ENCODE measurements at places on chromosomes 6 and 20.
A peak's percentile ranks its signal among the peaks of the same experiment; 100 is the strongest.

GRCh38 chr6:154653385-154653784 lies 79.8 kb upstream of the SCAF8 start:
- no peaks in the 10 kb centered on the region for H3K36me3 ChIP-seq
- peaks cover 8% of the 10 kb centered on the region for H3K4me1 ChIP-seq
- no peak overlapping the region for H3K27ac ChIP-seq
- no peak for DNase-seq
- H3K27me3 ChIP-seq: no peaks in the 10 kb centered on the region

DNA sequence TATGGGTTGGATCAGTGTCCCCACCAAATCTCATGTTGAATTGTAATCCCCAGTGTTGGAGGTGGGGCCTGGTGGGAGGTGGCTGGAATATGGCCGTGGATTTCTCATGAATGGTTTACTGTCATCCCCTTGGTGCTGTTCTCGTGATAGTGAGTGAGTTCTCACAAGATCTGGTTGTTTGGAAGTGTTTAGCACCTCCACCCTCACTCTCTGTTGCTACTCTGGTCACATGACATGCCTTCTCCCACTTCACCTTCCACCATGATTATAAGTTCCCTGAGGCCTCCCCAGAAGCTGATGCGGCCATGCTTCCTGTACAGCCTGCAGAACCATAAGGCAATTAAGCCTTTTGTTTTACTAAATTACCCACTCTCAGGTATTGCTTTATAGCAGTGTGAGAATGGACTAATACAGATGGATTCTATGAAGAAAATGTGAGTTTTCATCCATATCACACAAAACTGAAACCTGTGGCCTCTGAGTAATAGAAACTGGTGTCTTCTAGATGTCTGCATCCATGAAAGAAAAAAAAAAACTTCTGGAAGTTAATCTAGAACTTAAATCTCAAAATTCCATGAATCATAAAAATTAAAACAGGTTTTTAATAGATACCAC lies 39.3 kb downstream of the MBOAT1 start:
- no peak overlapping the region for H3K27ac ChIP-seq
- no peaks in the 10 kb centered on the region for H3K27me3 ChIP-seq
- DNase-seq: no peak
- H3K36me3 ChIP-seq: no peaks in the 10 kb centered on the region
- no peaks in the 10 kb centered on the region for H3K4me1 ChIP-seq

DNA sequence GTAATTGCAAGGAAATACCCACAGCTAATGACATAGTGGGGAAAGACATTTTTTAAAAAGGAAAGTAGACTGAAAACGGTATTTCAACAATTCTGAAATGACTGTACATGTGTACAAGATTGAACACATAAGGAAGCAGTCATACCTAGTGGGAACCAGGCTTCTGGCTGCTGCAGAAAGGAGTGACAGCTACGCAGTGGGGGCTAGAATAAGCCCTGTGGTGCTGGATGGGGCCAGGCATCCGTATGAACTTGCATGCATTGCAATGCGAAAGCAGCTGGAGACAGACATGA lies 54.9 kb upstream of the GPR31 start:
- H3K4me1 ChIP-seq: no peaks in the 10 kb centered on the region
- no peaks in the 10 kb centered on the region for H3K36me3 ChIP-seq
- no peak overlapping the region for H3K27ac ChIP-seq
- H3K4me3 ChIP-seq: no peak overlapping the region
- DNase-seq: no peak
- H3K27me3 ChIP-seq: peaks cover 13% of the 10 kb centered on the region

DNA sequence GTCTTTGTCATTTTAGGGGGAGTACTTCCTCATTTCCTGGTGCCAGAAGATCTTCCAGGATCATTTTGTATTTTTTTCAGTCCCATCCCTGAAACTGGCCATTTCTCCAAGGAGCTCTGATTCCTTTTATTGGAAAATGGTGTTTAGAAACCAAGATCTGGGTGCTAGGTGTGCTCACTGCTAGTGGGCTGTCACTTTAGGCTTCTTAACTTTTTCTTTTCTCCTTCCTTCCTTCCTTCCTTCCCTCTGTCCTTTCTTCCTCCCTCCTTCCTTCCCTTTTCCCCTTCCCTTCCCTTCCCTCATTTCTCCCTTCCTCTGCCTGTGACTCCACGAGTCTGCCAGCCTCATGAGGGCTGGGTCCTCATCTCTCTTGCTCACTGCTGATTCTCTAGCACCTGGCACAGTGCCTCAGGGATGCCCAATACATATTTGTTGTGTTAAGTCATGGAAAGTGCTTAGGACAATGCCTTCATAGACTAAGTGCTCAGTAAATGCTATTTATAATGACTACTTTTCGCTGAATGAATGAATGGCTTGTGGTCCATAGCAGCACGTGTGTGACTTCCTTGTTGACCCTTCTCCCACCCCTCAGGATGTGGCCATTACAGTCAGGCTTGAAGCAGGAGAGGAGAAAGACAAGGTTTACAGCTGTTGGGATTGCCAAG lies 36.9 kb downstream of the APCDD1L start:
- no peak overlapping the region for H3K27ac ChIP-seq
- DNase-seq: no peak
- H3K4me3 ChIP-seq: no peak overlapping the region

GRCh38 chr6:161079566-161080262 lies 88.1 kb downstream of the MAP3K4 start:
- H3K4me1 ChIP-seq: peaks cover 14% of the 10 kb centered on the region
- no peak for DNase-seq

DNA sequence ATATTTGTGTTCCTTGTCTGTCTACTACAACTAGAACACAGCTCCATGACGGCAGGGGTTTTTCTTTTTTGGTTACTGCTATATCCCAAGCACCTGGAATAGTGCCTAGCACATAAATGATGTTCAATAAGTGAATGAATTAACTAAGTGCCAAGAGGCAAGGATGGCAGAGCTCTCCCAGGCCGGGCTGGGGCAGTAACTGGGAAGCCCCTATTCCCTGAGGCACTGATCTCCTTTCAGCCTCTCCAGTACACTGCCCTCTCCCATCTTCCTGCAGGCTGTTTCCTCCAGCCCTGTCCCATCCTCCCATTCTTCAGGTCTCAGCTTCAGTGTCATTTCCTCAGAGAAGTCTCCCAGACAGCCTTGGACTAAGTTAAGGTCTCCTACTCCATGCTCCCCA lies 29.0 kb upstream of the SPDEF start:
- no peak for DNase-seq
- H3K4me1 ChIP-seq: peaks cover 4% of the 10 kb centered on the region
- no peaks in the 10 kb centered on the region for H3K27me3 ChIP-seq
- H3K4me3 ChIP-seq: no peak overlapping the region
- no peaks in the 10 kb centered on the region for H3K36me3 ChIP-seq

DNA sequence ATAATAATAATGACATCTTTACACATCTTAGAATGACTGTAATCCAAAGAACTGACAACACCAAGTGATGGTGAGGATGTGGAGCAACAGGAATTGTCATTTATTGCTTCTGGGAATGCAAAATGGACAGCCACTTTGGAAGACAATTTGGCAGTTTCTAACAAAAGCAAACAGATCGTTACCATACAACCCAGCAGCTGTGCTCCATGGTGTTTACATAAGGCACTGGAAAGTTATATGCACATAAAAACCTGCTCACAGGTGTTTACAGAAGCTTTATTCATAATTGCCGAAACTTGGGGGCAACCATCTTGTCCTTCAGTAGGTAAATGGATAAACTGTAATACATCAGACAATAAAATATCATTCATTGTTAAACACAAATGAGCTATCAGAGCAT lies 18.3 kb upstream of the ASF1A start:
- no peak overlapping the region for H3K27ac ChIP-seq
- no peak for DNase-seq
- H3K27me3 ChIP-seq: no peaks in the 10 kb centered on the region
- no peak overlapping the region for H3K4me3 ChIP-seq
- no peaks in the 10 kb centered on the region for H3K36me3 ChIP-seq

DNA sequence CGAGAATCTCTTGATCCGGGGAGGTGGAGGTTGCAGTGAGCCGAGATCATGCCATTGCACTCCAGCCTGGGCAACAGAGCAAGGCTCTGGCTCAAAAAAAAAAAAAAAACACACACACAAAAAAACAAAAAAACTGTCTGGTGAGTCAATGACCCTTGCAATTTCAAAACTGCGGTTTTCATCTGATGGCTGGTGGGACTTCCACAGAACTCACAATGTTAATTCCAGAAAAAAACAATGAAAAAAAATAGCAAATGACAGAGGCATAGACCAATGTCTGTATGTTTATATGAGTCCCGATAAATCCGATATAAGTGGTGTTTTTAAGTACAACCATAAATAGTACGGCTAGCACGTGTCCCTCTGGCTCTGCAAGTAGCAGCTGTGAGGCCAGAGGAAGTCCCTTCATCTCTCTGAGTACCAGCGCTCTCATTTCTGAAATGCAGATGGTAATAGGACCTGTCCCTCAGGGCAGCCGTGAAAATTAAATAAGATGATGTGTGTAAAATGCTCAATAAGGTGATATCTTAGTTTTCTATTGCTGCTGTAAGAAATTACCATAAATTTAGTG lies 21.9 kb upstream of the PTPN1 start:
- H3K4me1 ChIP-seq: peaks cover 28% of the 10 kb centered on the region
- no peak overlapping the region for H3K27ac ChIP-seq
- no peaks in the 10 kb centered on the region for H3K36me3 ChIP-seq

DNA sequence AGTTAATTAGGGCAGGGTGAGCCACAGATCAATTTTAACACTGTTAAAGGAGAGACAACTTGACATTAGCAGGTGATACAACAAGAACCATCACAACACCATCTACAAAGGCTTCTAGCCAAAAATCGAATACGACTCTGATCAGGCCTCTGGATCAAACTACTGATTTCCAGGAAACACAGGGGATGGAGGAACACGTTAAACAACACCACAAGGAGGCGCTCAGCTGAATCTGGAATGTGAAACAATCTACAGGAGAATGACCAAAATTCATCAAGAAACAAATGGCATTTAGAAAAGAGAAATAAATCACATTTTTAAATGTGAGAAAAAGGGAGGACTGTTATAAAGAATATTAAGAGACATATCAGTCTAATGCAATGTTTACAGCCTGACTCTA lies 13.5 kb upstream of the MAFB start:
- peaks cover 3% of the 10 kb centered on the region for H3K27me3 ChIP-seq
- no peaks in the 10 kb centered on the region for H3K36me3 ChIP-seq
- no peaks in the 10 kb centered on the region for H3K4me1 ChIP-seq
- no peak for DNase-seq
- no peak overlapping the region for H3K27ac ChIP-seq

DNA sequence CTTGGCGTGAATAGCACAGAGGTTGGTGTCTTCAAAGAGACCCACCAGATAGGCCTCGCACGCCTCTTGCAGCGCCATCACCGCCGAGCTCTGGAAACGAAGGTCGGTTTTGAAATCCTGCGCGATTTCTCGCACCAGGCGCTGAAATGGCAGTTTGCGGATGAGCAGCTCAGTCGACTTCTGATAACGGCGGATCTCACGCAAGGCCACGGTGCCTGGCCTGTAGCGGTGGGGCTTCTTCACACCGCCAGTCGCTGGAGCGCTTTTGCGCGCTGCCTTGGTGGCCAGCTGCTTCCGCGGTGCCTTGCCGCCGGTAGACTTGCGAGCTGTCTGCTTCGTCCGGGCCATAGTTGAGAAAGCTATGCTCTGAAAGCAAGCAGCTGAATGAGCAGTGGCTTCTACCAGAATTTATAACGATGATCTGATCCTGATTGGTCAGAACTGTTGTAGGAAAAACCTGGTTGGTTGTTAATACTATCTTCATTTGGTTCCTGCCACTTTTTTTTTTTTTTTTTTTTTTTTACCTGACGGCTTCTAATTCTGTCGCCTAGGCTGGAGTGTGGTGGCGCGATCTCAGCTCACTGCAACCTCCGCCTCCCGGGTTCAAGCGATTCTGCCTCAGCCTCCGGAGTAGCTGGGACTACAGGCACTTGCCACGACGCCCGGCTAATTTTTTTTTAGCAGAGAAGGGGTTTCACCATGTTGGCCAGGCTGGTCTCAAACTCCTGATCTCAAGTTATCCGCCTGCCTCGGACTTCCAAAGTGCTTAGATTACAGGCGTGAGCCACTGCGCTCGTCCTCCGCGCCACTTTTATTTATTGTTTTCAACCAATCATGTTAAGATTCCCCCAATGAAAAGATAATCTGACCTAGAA lies 21.5 kb downstream of the OR2B2 start:
- H3K36me3 ChIP-seq: no peaks in the 10 kb centered on the region
- peaks cover 6% of the 10 kb centered on the region for H3K4me1 ChIP-seq
- H3K27ac ChIP-seq: peak overlapping the region; percentile 90
- H3K27me3 ChIP-seq: no peaks in the 10 kb centered on the region
- DNase-seq: peak; percentile 77
- peak overlapping the region; percentile 52 for H3K4me3 ChIP-seq

- H3K27me3 ChIP-seq: no peaks in the 10 kb centered on the region
- H3K36me3 ChIP-seq: no peaks in the 10 kb centered on the region
- H3K4me1 ChIP-seq: no peaks in the 10 kb centered on the region
Observed at GRCh38 chr6:8282380-8282779, 153.0 kb downstream of the SLC35B3 start.

DNA sequence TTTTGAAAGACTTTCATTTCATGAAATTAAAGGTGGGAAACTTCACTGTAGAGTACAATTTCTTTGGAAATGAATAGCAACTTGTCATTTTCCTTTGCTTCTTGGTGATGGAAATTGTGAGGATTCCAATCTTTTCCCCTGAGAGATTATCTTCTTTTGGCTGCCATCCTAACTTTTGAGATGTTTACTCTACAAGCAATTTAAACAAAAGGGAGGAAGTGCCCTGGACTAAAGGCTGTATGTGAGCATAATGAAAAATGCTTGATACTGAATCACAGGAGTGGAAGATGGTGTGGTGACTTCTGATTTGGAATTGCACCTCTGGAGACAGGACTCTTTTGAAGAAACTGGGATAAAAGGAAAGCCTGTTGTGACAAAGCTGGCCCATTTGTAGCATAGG lies 43.1 kb upstream of the JAG1 start:
- H3K27me3 ChIP-seq: no peaks in the 10 kb centered on the region
- DNase-seq: no peak
- peak overlapping the region; percentile 9 for H3K27ac ChIP-seq
- no peak overlapping the region for H3K4me3 ChIP-seq

- H3K27ac ChIP-seq: no peak overlapping the region
- H3K27me3 ChIP-seq: no peaks in the 10 kb centered on the region
- no peak for DNase-seq
- H3K4me3 ChIP-seq: no peak overlapping the region
Observed at GRCh38 chr20:22801528-22801927, 217.2 kb upstream of the FOXA2 start.

DNA sequence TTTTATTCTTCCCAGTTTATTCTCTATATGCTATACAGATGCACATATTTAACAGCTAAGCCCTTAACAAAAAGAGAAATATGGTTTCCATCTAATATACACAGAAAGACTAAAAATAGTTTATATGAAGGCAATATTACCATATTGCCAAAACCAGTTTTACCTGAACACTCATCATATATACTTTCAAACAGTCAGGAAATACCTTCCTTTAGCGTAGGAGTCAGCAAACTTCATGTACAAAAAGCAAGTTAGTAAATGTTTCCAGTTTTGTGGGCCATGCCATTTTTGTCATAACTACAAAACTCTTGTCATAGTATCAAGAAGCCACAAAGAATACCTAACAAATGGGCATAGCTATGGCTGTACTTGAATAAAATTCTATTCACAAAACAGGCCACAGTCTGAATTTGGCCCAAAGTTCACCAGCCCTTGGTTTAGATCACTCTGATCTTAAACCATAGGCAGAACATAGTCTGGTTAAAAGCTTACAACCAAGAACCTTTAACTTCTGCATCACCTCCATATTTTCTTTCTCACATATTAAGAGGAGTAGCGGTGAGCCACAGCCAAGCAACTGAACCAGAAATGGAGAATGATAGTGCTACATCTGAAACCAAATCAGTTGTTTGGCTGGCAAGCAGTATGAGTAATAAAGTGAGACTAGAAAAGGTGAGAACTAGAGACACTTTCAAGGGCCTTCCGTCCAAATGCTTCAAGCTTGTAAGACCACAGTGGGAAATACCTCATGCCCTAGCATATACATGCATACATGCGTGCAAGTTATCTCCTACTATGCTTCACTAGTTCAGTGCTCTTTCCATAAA lies 116.6 kb downstream of the PTPRK start:
- no peak overlapping the region for H3K4me3 ChIP-seq
- H3K27me3 ChIP-seq: no peaks in the 10 kb centered on the region
- H3K36me3 ChIP-seq: peaks cover 12% of the 10 kb centered on the region
